Iris pigment epithelial cell (primary cell): ENCODE measurements at places on chromosomes 2 and 18.

GRCh38 chr2:85062565-85062964, 70.6 kb upstream of the TCF7L1 start:
- DNase-seq, result no peak

- no peak for DNase-seq
These were observed 41.0 kb downstream of the LBH start for GRCh38 chr2:30272286-30272685.

GRCh38 chr2:217614096-217614495, 388.7 kb downstream of the TNS1 start:
- DNase-seq, result no peak

- DNase-seq, result peak; percentile 67
These were observed 47.0 kb upstream of the MAP3K20 start for GRCh38 chr2:173028671-173029070.

GRCh38 chr2:64543008-64543697, 19.0 kb downstream of the AFTPH start:
- DNase-seq, result peak; percentile 22

GRCh38 chr2:204416236-204416635, 129.0 kb upstream of the PARD3B start:
- DNase-seq, result no peak

DNA sequence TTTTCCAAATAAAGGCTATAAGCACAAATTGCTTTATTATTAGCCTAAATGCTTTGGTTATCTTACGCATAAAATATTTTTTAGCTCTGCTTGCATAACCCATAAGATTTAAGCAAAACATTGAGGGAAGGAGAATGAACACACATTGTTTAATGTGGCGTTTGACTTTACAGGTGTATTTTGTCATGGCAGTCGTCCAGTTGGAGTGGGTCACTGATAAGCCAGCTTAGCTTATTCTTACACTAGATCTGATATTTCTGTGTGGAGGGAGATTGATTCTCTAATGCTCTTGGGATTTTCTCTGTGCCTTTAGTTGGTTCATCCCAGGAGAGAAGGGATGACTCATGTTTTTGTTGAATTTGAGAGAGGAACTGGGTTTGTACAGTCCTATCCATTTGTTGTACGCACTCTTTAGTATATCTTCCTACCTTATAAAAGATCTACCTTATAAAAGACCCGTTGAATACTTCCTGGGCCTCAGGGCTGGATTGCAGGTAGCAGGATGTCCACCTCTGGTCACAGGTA, 47.5 kb upstream of the ACYP2 start:
- no peak for DNase-seq

DNA sequence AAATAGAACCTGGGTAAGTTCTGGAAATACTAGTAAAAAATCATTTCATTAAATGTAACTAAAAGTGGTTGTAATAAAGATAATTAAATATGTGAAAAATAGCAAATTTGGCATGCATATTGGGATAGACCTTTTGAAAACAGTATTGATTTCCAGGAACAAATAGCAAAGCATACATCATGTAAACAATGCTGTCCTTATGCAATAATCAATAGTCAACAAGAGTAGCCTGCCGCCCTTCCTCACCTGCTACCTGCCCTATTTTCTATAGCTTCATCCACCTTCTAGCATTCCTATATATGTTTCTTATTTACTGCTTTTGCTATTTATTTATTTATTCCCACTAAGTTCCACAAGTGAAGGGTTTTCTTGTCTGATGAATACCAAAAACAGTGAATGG, 35.1 kb upstream of the KYNU start:
- DNase-seq, result no peak

DNA sequence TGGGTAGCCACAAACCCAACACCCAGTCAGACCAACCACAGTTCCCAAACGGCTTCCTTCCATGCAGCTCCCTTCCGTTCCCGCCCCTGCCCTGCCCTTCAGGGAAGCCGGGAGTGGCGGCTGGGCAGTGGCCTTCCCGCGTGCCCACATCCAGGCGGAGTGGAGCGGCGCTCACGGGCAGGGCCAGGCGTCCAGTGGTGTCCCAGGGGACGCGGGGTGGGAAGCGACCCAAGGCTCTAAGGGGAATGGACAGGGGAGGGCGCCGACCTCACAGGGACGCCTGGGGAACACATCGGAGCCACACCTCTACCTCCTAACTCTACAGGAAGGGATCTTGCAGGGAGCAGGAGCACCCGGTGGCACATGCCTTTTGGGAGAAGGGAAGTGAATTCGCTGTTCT, 225.9 kb upstream of the MGAT5 start:
- DNase-seq, result no peak

DNA sequence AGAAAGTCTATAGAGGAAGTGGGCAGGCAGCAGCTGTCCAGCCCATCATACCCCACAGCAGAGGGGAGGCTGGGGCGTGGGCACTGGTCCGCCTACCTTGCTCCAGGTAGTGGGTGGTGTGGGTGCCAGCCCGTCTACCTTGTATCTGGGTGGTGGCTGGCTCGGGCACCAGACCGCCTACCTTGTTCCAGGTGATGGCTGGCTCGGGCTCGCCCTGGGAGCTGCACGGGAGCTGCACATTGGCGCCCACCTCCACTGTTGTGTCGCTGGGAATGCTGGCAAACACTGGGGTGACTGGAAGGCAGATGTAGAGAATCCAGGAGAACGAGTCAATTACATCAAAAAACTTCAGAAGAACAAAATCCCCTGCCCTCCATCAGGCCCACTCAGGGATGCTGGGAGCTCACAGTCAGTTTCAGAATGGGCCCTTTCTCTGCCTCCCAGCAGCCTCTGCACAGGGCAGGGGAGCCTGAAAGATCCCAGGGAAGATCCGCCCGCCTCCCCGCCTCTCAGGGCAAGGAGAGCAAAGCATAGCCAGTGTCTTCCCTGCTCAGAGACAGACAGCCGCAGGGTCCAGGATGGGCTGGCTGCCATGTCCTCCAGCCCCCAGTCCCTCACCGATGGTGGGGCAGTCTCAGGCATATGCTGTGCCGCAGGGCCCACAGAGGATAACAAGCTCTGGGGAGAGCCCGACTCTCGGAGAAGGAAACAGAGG, 82.3 kb downstream of the PXDN start:
- no peak for DNase-seq

DNA sequence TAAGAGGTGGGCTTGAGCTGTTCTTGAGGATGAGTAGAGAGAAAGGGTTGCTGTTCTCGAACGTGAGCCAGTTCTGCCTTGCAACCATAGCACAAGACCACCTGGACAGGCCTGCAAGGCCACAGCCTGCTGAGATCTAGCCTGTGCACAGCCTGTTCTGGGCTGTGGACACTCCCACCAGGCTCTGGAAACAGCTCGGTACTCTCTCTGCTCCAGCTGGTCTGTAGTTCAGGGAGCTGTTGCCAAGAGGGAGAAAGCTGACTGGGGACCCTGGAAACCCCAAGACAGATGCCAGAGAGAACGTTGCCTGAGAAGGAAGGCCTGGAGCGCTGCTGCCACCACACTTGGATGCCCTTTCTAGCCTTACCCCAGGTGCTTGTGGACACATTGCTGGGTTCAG, 69.8 kb downstream of the CTIF start:
- no peak for DNase-seq

- no peak for DNase-seq
These were observed 6.9 kb upstream of the POTEF start for GRCh38 chr2:130135692-130136541.

- no peak for DNase-seq
These were observed 40.7 kb downstream of the TTC39C start for GRCh38 chr18:24055009-24055804.

DNA sequence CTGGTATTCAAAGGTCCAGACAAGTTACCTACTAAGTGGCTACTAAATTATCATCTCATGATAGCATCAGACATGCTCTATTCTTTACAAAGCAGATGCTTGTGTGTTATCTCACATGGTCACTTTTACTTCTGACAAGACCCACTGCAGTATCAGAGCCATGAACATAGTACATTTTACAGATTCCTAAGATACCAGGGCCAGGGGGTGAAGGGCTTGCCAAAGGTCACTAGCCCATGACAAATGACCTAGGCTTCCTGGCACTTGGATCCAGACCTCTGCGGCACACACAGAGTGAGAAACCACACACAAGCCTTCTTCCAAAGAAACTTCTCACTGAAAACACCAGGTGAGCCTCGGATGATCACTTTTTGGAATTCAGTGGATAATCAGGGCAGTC, 446.8 kb downstream of the EIPR1 start:
- no peak for DNase-seq
